ENCODE measurements at places on chromosomes 7 and 10.
A peak's percentile ranks its signal among the peaks of the same experiment; 100 is the strongest.

- no peak for DNase-seq
These were observed 39.2 kb upstream of the SMNDC1 start for GRCh38 chr10:110343947-110344346.

GRCh38 chr7:23347682-23348180 is 48.6 kb downstream of the MALSU1 start:
- no peak for DNase-seq

DNA sequence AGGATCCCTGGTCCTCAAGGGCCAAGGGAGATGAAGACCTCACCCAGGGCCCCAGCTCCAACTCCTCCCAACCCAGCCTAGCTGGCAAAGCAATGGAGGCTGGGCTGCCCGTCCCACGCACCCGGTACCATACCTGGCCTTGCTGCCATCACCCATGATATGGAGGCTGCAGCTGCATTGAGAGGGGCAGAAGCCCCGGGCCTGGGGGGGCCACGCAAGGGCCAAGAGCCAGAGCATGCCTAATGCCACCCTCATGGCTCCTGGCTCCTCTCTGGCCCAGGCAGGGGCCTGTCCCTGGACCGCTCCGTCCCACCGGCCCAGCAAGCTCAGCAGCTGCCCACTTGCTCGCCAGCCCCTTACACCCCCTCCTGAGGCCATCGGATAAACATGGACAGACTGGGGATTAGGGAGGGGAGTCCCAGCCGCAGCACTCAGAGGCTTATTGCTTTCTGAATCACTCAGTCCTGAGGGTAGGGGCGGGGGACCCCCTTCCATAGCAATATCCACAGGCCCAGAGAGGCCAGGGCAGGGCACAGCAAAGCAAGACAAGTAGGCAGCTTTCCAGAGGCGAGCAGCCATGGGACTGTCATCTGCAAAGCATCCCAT is at the start of gene LRIT1:
LRIT1 (minus strand) TSS at position 362 of the 606 bp plus-strand sequence; CDS start at position 255, 107 bp downstream.
- no peak for DNase-seq

GRCh38 chr10:127080317-127080716 is 116.1 kb downstream of the INSYN2A start:
- no peak for DNase-seq

- peak; percentile 61 for DNase-seq
These were observed 842 bp downstream of the ZNF22 start for GRCh38 chr10:45001381-45002148.

- DNase-seq, result no peak
These were observed 64.9 kb upstream of the PITRM1 start for GRCh38 chr10:3237530-3237929.

GRCh38 chr7:2001601-2002442 is 230.9 kb downstream of the MAD1L1 start:
- no peak for DNase-seq

DNA sequence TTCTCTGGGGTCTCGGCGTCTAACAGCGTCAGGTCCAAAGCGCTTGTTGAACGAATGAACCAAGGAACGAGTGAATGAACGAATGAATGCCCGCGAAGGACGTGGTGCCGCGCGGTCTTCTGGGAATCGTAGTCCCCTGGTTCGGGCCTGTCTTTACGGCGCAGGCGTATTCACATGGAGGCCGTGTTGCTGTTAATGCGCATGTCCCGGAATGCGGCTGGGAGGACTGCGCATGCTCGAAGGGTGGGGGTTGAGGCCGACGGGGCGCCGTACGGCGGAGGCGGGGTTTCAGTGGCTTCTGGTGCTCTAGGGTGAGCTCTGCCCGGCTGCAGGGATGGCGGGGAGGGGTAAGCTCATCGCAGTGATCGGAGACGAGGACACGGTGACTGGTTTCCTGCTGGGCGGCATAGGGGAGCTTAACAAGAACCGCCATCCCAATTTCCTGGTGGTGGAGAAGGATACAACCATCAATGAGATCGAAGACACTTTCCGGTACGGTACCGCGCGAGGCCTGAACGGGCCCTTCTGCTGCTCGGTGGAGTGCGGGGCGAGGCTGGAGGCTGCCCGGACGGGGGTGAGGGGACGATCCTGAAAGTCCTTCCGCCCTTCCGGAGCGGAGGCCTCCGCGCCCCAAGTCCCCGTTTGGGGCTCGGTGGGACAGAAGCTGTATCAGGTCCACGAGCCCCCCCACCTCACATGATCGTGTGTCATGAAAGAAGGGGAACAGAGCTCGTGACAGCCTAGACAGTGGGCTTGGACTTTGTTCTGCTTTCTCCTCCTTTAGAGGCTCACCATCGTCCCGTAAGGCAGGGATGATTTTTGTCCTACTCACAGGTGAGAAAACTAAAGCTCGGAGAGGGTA is at the start of gene ATP6V1F:
ATP6V1F (plus strand) TSS at position 286 of the 862 bp plus-strand sequence; CDS start at position 335, 49 bp downstream.
- DNase-seq, result peak; percentile 99

- peak; percentile 42 for DNase-seq
These were observed 427.6 kb downstream of the PHTF2 start for GRCh38 chr7:78226059-78226719.

- DNase-seq, result no peak
These were observed 4.7 kb upstream of the OPN4 start for GRCh38 chr10:86649471-86650150.

GRCh38 chr10:78248651-78249464 is 215.2 kb downstream of the RPS24 start:
- DNase-seq, result no peak

- DNase-seq, result no peak
These were observed 532.5 kb upstream of the C7orf33 start for GRCh38 chr7:148058092-148058491.

GRCh38 chr10:132603851-132604533 is 66.4 kb downstream of the INPP5A start:
- DNase-seq, result no peak

DNA sequence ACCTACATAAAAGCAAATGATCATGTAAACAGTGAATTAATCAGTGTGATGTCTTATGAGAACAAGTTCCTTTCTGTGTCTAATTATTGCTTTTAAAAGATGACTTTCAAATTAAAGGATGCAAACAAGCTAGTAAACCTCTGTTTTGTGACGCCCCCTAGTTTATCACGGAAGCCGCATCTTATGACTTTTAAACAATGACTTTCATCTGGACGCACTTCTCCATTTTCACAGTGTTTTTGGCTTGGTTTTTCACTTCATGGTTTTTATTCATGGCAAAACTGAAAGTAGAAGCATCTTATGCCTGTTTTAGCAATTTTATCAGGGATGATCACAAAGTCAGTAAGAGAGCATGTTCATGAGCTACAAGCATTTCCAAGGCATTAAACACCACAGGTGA is 35.0 kb downstream of the ITGA8 start:
- no peak for DNase-seq

GRCh38 chr7:113796557-113796956 is 122.3 kb downstream of the PPP1R3A start:
- no peak for DNase-seq

DNA sequence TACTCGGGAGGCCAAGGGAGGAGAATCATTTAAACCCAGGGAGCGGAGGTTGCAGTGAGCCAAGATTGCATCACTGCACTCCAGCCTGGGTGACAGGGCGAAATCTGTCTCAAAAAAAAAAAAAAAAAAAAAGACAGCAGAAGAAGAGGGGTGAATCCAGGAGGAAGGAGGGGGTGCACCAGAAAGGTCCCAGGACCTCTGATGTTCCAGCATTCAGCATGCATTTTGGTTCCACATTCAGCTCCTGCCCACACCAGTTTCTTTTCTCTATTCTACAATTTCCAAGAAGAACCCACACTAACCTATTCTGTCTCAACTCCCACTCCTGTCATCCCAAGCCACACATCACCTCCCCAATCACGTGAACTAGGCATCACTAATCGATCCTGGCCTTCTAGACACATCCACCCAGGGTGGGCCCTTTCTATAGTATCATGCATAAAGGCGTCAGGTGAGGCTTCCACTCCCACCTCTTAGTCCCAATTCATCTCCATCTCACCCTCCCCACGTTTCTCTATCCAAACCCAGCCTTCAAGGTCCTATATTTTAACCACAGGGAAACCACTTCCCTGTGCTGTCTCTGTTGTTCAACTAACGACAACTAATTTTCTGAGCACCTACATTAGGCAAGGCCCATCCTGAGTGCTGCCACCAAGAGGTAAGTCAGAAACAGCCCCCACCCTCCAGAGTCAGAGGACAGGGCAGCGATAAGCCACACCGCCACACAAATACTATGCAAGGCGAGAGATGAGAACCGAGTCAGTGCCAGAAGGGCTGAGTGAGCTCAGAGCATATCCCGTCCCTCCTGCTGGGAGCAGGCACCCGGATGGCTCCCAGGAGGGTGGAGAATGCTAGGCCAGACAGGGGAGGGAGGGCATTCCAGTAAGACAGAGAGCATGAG is 2.2 kb downstream of the ANXA11 start:
- DNase-seq, result peak; percentile 80

DNA sequence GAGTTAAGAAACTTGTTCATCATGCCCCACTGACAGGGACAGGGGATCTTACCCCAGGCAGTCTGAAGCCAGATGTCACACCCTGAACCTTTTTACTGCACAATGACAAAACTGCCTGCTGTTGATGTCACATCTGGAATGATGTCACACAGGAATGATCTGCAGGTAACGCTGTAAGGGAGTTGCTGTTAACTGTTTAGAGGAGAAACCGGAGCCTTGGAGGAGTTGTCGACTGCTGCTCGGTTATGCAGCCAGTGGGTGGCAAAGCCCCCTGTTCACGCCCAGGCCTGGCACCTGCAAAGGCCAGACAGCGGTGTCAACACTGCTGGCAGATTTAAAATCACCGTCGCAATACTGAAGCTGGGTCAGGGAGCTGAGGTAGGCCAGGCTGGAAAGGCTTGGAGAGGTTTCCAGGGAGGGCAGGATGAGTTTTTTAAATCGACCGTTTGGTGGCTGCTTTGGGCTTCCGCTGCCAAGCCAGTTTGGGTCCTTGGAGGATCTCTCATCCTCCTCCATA is 10.0 kb upstream of the SLIT1 start:
- DNase-seq, result no peak

DNA sequence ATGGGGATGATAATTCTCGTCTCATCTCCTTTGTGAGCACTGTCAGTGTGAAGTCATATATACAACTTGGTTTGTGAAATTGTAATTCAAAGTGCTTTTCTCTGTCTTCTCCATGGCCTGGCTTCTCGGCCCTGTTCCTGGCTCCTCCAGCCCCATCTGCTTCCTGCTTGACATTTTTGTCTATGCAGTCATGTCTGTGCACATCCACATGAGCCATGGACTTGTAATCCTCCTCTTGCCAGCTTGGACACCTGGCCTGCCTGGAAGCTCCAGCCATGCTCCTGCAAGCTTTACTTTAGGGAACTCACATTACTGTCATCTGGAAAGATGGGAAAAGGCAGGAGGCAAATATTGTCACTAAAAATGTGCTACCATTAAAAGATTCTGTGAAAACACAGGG is 576.0 kb upstream of the DPP6 start:
- DNase-seq, result no peak
